ENCODE measurements at places on chromosomes 1 and 21.

DNA sequence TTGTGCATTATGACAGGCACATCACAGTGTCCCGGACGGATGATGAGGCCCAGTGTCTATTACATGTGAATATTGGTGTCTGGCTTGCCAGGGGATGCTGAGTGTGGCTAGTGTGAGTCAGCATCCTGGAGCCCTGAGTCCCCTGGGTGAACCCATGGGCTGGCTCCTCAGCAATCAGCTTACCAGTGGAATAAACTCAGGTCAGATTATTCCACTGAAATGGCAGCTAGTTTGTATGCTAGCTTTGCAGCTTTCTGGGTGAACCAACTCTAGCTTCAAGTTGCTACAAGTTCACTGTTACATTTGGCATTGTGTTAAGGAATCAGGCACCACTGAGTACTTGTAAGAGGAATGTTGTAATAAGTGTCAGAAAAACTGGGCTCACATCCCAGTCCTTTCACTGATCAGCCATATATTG is 23.9 kb upstream of the RPTN start:
- DNase-seq = peak; percentile 76

- no peak for DNase-seq
These were observed 552.1 kb downstream of the LMO4 start for GRCh38 chr1:87880764-87881163.

GRCh38 chr1:165942927-165943597 is 115.6 kb downstream of the UCK2 start:
- DNase-seq = no peak

DNA sequence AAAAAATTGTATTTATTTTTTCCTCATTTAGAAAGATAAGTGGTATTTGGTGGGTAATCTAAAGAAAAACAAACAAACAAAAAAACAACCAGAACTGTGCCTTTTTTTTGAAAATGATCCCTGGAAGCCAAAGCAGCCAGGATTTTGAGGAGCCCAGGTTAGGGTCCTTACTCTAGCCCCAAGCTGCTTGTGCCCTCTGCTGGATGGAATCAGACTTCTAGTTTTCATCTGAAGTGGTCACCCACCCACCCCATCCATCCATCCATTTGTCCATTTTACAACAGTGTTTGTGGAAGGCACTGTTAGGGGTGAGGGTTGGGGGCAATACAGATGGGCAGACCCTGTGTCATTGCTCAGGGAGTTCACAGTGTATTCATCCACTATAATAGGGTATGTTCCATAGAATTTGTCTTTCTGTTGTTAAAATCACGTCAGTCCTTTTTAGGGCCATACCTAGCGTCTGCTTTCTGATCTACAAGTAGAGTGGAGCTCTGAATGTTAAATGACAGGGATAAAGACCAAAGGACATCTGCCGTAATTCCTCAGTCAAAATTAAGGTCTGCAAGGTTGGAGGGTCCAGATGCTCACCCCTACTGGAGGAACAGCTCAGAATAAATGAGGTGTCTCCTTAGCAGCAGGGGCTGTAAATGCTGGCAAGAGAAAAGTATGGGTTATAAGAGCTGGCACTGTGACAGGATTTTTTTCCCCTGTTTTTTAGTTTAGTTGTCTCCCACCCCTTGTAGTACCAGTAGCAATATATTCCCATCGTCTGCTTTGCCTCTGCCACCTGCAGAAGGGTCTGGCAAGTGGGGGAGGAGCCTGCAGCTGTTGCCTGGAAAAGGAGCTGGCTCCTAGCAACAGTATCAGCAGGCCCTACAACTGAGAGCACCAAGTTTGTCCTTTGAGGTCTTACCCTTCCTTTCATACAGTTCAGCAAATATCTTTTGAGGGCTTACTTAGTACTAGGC is 3.2 kb downstream of the LRRC42 start:
- DNase-seq = no peak

GRCh38 chr1:185045814-185046492 is 595 bp downstream of the RNF2 start:
- DNase-seq = no peak

Measured in retinal pigment epithelial cell (primary cell).